Smooth muscle cell of the coronary artery (primary cell): ENCODE measurements at places on chromosomes 6 and 20. TPM values are rescaled to one million over a fixed set of nuclear protein-coding genes. Genes with fewer than 3 reads are reported as not detected.

Gene CDH4
- total RNA-seq: 0.70 TPM in 1 of 2 replicates, not detected in the other

Gene SERPINB1
- 5.4 and 14.7 TPM in 2 replicates for total RNA-seq

Gene TBCC
- 17.9 and 29.5 TPM in 2 replicates for total RNA-seq

Gene ENPP1
- total RNA-seq: 0.98 and 1.5 TPM in 2 replicates

Gene CD24
- 8.0 TPM in 1 of 2 replicates, not detected in the other for total RNA-seq
